Epithelial cell of proximal tubule (primary cell): ENCODE measurements at places on chromosomes 11 and 22. TPM values are rescaled to one million over a fixed set of nuclear protein-coding genes. Genes with fewer than 3 reads are reported as not detected.

The MS4A15 gene
- not detected in 2 replicates for total RNA-seq

DNA sequence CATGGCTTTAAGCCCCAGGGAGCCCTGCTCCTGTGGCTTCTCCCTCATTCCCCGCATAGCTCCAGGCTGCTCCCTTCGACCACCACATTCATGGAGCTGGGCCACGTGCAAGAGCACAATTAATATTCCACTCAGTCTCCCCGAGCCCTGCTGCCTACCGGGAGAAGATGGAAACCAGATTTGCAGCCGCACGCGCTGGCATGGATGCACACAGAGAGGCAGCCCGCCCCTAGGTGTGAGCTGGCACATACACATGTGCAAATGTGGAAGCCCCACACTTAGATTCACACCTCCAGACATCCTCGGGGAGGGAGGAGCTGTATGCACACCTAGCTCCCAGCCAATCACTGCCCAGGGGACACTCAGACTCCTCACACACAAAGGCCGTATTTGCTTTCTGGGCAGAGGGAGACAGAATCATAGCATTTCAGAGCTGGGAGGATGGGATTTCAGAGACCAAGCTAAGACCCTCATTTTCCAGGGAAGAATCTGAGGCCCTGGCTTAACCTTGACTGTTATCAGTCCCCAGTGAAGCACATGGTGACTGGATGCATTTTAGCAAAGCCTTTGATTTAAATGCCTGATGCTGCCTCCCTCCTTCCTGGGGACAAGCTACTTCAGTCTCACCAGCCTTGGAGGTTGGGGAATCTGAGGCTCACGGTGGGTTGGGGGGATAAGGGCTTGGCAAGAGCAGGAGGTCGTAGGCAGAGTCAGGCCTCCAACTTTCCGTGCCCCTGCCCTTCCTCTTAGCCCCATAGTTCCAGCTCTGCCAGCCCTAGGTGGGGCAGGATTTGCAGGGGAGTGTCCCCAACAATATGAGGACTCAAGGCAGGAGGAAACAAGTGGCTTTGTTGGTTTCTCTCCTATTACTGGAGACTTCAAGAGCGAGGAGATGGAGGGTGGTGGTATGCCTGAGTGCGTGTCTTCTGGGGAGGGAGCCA, 5.3 kb upstream of the CREB3L1 start:
- DNase-seq = no peak

DNA sequence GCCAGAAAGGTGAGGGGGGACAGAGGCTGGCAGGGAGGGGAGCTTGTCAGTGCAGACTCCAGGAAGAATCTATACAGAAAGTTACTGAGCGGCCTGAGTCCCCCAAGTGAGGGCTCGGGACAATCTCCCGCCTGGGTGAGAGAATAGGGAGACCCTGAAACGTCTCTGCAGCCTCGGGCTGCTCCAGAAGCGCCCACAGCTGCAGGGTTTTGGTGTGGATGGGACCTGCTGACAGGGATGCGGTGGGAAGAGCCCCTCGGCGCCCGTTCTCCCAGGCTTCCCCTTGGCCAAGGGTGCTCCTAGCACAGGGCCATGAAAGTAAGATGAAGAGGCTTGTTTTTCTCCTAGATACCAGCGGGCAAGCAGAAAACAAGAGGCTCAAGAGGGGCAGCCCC, 743 bp upstream of the RCE1 start:
- DNase-seq = no peak

The RNF215 gene
- total RNA-seq = 19.2 and 28.0 TPM in 2 replicates

The CTSW gene
- 0.51 and 1.2 TPM in 2 replicates for total RNA-seq

The OR6A2 gene
- 0.07 TPM in 1 of 2 replicates, not detected in the other for total RNA-seq

The INCENP gene
- 32.3 and 51.9 TPM in 2 replicates for total RNA-seq

The SGSM1 gene
- total RNA-seq = under 0.01 TPM in 1 of 2 replicates, not detected in the other

The SYNGR1 gene
- 4.7 TPM in 2 replicates for total RNA-seq

DNA sequence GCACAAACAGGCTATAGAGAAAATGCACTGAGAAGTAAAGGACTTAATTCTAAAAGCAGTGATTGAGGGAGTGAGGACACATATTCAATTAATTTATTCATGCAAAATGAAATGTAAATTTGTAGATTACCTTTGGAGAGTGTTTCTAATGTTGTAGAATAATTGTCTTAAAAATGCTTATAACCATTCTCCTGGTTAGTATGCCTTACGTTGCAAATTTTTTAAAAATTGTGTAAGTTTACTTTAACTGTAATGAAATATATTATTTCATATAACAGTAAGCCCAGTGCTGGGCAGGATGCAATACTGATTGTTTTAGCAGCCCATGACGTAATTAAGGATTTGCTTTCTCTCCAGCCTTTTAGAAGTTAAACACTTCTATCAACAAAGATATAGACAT, 26.6 kb downstream of the OR52E1 start:
- DNase-seq = no peak

The PHLDA2 gene
- 63.1 and 97.2 TPM in 2 replicates for total RNA-seq

GRCh38 chr22:44752285-44753188, at the start of gene ARHGAP8:
TSS of gene ARHGAP8 (plus strand) at chr22:44752575. CDS start at chr22:44786528, 33,953 bp downstream.
- DNase-seq = no peak

The RAB38 gene
- total RNA-seq = 9.6 and 10.5 TPM in 2 replicates

- DNase-seq = no peak
These were observed 11.2 kb downstream of the LARGE1 start for GRCh38 chr22:33909075-33909458.
